ENCODE measurements at places on chromosomes 11 and 22.

DNA sequence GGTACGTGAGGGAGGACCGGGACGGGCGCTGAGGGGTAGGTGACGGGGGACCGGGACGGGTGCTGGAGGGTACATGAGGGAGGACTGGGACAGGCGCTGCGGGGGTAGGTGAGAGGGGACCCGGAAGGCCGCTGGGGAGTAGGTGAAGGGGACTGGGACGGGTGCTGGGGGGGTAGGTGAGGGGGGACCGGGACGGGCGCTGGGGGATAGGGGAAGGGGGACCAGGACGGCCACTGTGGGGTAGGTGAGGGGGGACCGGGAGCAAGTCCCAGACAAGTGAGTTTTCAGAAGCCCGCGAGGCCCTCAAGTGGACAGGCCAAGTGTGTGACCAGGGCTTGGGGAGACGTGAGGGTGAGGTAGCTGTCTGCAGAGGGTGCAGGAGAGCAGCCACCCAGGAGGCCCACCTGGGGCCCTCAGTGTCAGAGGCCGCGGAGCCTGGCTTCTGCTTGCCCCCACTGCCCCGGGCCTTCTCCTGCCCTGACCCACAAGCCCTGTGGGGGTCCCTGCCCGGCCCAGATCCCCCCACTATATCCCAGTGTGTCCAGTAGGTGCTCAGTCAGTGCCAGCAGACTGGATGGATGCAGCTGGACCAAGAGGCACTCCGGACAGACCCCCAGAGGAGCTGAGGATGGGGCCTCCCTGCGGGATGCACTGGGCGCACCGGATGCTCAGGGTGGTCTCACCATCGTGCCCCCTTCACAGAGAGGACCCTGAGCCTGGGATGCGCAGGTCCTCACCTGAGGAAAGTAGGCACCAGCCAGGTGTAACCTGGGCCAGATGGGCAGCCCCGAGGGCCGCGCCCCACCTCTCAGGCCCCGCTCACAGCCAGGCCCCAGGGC is 44.2 kb upstream of the TH start:
- DNase-seq: no peak

DNA sequence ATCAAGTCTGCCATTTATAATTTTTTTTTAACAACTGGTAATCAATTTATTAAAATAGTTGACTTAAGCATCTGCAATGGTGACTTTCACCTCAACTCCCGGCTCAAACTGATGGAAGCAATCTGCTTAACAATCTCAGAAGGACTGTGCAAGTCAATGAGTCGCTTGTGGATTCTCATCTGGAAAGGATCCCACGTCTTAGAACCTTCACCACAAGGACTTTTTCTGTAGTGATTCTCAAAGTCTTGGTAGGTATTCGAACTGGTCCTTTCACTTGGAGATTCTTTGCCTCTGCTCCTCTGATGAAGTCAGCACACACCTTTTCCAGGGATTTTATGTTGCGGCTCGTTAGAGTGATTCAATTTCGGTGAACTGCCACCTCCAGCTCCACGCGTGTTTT is 7.3 kb downstream of the RSF1 start:
- DNase-seq: no peak

DNA sequence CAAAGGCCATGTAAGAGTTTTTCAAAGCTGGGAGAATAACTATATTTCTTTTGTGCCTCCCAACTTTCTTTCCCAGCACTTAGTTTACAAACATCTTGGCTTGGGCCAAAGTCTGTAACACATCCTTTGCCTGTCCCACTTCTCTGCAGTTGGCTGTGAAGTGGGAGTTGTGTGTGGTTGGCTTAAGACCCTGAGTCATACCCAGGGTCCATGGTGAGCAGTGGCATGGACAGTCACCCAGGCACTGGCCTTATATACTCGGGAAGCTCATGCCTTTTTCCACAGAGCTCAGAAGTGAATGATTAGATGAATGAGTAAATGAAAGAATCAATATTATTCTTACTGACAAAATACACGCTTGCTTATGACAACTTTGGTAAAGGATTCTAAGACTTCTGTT is 231.4 kb downstream of the BLID start:
- no peak for DNase-seq

DNA sequence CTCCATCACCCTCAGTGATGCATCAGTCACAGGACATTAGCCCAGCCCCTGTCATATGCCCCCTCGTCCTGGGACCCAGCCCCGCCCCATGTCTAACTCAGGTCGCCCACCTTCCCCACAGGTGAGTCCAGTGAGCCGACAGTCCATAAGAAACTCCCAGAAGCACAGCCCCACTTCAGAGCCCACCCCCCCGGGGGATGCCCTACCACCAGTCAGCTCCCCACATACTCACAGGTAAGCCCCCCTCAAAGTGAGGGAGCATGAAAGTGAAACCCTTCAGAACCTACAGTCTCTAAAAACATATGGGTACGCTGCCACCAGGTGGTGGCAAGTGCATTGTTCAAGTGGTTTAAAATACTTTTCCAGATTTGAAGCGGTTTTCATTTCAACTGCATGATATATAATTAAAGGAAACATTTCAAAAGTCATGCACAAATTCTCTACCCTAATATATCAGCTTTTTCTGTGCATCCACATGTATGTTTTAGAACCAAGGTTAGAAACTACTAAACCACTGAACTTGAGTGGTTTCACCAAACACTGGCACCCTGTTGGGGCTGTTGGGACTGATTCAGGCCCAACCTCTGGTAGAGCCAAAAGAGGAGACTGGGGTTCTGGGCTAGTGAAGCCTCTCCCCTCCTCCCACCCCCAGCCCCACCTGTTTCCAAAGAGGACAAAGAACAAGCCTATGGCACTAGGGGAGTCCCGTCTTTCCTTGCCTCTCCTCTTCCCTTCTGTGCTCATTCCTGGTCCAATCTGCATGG is 17.3 kb downstream of the EPS8L2 start:
- DNase-seq: peak; percentile 48

- DNase-seq: no peak
Measured at GRCh38 chr11:30786256-30787110, 200.3 kb upstream of the MPPED2 start.

GRCh38 chr11:111606986-111607385 is 4.7 kb downstream of the SIK2 start:
- DNase-seq: no peak

DNA sequence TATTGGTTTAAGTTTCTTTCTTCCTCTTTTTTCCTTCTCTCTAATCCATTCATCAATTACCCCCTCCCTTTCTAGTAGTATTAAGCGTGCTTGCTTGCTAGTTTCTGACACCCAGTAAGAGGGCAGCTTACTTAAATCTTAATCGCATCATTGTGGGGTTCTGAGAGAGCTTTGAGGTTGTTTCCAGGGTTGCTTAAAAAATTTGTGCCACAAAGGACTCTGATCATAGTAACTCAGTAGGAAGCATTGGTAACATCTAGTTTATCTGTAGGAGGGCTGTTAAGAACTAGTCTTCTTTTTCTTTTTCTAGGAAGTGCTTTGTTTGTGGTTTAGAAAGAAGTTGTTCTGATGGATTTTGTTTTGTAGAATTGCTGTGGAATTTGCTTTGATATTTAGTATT is 45.3 kb downstream of the TMEM135 start:
- DNase-seq: no peak

DNA sequence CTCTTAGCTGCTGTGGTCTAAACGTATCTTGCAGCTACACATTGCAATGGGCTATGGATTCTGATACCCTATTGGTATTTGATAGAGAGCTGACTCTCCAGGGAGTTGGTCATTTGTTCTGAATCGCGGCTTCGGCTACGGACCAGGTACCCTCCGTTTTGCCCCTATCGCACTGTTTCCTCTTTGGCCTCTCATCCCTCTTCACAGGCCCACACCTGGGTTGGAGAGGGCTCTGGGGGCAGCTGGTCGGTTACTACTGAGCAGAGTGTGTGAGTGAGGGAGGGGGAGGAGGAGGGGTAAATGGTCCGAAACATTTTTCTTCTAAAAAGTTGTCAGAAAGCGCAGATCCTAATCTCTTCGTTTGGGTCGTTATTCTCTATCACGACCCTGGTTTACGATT is 48.8 kb upstream of the HSD17B12 start:
- DNase-seq: no peak

DNA sequence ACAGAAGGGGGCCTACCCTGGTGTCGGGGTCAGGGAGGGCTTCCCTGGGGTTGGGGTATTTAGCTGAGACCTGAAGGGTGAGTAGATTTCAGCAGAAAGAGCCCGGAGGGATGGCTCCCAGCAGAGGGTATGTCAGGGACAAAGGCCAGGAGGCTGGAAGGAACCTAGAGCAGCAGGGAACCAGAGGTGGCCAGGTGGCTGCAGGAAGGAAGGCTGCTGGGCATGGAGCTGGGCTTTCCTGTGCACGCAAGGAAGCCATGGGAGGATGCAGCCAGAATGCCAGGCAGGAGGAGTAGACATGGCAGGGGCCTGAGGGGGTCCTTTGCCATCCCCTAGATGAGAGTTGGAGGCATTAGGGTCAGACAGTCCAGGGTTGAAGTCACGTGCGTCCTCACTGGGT is 27.4 kb upstream of the RELT start:
- DNase-seq: no peak

GRCh38 chr11:115766561-115766960 is 262.3 kb upstream of the CADM1 start:
- no peak for DNase-seq

DNA sequence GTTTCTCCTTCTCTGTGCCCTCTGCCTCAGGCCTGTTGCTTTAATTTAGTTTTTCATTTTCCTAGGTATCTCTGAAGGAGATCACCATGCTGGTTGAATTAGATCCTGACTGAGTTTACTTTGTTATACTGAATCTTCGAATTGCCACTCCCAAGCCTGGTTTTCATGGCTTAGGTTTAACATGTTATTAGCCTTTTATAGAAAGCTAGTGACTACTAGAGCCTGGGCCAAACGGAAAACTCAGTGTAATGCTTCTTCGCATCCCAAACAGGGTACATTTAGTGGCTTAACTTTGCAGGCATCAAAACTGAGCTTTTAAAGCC is 3.6 kb downstream of the CRKL start:
- DNase-seq: no peak

GRCh38 chr22:29316141-29316828 is 788 bp upstream of the RASL10A start:
- DNase-seq: peak; percentile 28

GRCh38 chr11:67374571-67375281 is 1.3 kb upstream of the CLCF1 start:
- no peak for DNase-seq

DNA sequence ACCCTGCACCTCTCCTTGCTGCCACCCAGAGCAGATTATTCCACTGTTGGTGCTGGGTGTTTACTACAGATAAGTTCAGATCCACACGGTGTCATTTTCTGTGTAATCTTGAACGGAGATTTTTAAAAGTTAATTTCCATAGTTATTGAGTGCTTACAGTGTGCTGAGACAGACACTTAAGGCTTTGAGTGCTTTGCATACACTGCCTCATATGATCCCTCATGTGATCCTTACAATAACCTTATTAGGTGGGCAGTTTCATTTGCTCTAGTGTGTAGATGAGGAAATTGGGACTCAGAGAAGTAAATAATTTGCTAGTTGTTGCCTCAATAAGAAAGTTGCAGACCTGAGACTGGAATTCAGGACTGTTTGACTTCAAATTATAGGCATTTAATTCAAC is 32.3 kb upstream of the ME3 start:
- no peak for DNase-seq

DNA sequence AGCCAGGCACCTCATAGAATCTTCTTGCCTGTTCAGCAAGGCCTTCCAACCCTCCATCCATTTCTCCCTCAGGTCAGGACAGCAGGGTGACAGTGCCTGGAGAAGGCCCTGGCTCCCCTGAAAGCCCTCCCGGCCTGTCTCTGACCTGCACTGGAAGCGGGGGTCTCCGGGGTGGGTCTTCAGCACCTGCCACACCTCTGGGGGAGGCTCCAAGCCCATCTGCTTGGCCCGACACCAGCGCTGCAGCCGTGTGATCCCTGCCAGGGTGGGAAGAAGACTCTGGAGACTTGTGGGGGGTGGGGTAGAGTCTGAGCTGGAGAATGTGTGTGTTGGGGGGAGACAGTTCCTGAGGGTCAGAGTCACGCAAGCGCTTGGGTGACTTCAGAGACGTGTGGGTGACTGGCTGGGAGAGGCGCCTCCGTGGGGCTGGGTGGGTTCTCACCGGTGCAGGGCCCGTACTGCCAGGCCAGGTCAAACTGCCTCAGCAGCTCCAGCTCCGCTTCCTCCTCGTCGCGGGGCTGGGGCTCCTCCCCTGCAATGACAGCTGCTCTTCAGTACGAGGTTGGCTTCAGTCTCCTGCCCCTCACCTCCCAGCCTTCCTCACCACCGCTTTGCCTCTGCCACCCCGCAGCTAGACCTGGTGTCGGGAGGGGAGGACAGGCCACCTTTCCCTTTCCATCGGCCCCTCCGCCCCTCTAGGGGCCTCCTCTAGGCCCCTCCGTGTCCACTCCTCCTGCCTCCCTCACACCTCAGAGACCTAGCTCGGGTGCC is 615 bp downstream of the POLD4 start:
- DNase-seq: no peak

DNA sequence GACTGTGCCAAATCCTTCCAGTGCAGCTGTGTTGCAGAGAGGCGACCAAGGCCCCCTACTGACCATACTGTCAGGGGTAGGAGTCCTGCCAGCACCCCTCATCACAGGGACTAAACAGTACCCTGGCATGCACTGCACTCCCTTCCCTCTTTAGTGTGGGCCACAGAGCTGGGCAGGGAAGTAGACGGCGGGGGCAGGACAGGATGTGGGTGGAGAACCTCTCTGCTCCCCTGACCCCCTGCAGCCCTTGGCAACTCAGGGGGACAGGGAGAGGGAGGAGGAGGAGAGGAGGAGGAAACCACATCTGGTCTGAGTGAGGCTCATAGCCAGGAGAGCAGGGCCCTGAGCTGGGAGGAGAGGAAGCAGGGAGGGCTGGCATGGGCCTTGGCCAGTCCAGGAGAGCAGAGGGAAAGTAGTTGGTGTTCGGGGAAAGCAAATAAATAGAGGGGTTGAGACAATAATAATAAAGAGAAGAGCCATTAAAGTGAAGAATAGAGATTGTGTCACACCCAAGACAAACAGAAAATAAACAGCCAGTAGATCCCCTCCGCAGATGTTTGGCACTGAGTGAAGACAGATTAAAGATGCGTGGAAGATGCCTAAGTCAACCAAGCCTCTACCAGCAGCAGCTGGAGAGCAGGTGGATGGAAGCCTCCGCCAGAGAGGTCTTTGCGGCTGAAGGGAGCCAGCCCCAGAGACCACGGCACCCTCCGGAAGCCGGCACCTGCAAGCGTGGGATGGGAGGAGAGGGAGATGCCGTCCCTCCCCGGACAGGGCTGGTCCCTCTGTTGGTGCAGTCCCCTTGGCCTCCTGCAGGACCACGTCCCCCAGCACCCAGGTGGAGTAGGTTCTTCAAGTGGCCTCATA is 61.5 kb downstream of the RPUSD4 start:
- no peak for DNase-seq

DNA sequence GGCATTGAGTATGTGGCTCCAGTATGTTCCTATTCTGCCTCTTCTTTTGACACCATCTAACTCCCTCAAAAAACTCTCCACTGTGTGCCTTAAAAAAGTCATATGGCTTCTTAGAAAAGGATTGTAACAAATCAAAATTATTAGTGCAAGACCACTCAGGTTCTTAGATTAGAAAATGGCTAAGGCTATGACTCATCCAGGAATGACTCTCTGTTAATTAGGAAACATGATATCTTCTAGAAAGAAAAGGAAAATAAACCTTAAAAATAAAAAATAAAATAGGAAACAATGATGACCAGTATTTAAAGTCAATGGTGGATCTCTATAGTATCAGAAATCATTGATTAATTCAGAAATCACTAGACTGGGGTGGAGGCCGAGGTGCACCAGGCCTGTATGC is 21.7 kb downstream of the SLC25A17 start:
- DNase-seq: no peak
